Femur (tissue), 1 donor: ENCODE measurements at places on chromosomes 6 and 20.

DNA sequence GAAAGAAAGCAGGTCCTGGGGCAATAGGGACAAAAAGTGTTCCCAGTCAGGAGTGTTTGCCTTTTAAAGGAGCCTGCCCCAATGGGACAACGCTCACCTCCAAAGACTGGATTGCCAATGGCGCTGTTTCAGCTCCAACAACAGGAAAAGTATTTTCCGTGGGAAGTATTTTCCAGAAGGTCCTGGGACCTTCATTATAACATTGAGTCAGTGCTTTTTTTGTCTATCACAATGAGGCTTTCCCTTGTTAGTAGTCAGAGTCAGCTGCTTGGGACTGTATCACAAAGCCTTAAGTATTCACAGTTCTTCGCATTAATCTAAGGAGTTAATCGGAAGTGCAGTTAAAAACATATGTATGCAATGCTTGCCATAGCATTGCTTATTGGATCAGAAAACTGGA, 17.3 kb downstream of the TRAF3IP2 start:
- DNase-seq, result no peak

DNA sequence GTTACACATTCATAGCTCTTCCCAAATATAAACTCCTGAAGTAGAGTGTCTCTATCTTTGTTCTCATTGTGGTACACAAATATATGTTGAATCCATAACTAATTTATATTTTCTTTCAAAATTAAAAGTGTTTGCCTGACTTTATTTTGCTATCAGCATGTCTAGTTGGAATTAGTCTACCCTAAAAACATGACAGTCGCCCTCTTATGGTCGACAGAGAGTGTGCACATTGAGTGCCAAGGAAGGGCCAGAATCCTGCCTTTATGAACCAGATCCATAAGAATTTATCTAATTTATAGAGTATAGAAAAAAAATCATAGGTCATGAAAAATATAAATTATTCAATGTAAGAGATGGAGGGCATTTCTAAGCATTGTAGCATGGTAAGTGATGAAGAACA, 12.3 kb upstream of the DEFB112 start:
- DNase-seq, result no peak

DNA sequence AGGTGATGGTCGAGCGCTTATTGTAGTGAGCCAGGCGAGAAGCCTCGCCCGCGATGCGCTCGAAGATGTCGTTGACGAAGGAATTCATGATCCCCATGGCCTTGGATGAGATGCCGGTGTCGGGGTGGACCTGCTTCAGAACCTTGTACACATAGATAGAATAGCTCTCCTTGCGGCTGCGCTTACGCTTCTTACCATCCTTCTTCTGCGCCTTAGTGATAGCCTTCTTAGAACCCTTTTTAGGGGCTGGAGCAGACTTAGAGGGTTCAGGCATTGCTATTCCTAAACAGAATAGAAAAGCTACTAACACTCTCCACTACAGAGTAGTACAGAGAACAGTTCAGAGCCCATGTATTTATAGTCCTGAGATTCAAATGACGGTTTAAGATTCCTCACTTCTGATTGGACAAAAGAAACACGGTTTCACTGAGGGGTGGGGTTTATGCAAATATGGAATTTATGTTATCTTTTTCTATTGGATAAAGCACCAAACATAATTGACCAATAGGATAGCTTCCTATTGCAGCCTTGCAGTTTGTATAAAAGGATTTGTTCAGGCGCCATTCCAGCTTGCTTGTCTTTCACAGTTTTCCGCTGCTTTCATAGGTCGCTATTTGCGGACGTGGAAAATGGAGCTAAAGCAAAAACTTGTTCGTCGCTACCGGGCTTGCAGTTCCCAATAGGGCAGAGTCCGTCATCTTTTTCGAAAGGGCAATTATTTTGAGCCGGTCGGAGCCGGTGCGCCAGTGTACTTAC, 43.7 kb upstream of the HFE start:
- DNase-seq, result peak; percentile 92

- DNase-seq, result no peak
Observed at GRCh38 chr6:13831615-13832014, 17.3 kb upstream of the MCUR1 start.

GRCh38 chr20:52010541-52010940, 181.0 kb downstream of the ZFP64 start:
- no peak for DNase-seq

DNA sequence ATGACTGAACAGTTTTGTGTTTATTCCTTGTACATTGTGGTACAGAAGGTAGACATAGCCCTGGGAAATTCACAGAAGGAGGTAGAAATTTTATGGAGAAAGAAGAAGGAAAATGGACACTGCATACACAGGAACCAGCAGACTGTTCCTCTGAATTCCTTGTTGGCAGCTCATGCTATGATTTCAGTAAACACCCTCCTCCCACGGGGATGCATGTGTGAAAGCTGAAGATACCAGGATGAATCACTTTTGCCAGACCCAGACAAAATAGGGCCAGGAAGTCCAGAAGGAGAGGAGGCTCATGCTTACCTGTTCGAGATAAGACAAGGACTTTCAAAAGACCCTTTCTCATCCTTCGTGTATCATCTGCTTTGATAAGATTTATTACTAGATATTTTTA, 110.3 kb upstream of the GGTLC1 start:
- DNase-seq, result no peak

DNA sequence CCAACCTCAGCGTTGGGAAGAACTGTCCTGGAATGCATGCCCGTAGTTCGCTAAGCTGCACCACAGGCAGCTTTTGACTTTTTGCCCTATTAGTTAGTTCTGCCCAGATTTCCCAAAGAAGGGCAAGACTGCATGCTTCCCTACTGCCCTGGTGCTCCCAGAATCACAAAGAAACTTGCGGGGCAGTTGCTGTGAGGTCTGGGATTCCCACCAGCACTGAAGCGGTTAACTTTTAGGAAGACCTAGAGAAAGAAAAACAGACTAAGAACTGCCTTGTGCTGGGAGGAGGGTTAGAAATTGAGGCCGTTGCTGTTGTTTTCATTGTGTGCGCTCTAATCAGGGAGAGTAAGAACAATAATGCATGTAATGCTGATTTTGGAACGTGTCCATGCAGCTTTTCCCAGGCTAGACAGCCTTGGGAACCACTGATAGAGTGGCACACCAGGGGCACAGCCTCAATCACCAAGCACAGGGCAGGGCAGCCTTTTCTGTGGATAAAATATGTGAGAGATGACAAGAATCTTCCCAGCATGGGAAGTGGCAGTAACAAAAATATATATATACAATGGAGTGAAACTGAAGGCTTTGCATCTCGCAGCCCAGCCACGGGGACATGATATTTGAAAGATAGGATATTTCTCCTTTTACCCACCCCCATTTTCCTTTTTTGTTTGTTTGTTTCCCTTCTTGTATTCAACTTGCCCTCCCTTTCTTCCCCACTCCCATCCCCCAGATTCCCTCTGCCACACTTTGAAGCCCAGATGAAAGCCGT, 137.7 kb upstream of the HEY2 start:
- peak; percentile 63 for DNase-seq

GRCh38 chr6:68546620-68547019, 88.5 kb upstream of the ADGRB3 start:
- no peak for DNase-seq

DNA sequence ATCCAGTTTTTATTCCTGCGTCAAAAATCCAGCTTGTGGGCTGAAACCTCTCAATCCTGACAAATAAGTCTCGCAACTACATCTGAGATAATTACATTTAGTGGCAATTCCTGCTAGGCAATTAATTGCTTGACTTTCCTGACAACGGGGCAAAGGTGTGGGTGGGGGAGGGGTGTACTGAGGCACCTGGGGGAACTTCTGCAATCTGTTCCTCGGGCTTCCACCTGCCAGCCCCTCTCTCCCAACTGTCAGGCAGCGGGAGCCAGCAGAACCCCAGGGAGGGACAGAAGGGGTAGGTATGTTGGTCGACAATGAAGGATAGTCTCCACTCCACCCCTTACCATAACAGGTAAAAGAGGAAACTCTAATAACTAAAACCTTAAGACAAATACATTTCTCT, 6.8 kb downstream of the C6orf52 start:
- DNase-seq, result no peak

DNA sequence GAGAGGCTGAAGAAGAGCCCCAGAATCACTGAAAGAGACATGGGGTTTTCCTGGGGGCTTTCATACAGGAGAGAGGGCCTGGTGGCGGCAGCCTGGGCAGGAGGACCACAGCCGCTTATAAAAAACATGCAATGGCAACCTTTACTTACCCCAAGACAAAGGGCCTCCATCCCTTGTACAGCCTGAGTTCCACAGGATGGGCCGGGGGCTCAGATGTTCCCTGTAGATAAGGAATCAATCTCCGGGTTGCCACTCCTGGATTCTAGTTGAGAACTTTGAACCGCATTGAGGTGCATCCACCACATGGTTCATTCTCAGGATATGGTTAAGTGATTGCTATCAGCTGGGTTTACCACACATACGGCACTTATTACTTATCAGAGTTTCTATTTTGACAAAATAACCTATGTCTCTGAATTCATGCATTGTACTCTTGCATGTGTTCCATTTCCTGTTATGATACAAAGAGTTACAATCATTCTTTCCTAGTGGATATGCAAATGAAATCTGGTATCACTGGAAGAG, 677.6 kb downstream of the KIF16B start:
- no peak for DNase-seq

DNA sequence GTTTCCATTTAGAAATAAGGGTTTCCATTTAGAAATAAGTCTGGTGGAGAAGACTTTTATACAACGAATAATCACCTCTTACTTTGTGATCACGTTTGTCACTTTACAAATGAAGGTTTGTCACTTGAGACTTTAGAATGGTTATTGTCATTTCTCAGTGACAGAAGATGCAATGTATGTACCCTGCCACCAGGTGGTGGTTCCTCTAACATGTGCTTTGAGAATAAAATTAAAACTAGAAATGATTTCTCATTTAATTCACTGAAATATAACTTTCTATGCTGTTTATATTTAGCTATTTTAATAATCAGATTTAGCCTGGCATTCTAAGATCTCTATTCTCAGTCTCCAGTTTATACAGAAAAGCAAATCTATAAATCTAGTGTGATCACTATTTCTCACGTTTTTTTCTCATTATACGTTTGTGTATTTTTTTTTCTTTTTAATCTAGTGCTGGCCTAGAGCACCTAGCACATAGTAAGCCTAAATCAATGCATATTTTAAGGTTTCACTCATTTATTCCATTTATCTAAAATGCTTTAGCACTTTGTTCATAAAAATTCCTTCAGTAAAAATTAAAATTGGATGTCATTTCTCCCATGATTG, 57.4 kb upstream of the TFAP2D start:
- no peak for DNase-seq

GRCh38 chr6:84926189-84927155, 162.1 kb upstream of the TBX18 start:
- no peak for DNase-seq

- DNase-seq, result no peak
Observed at GRCh38 chr6:31358302-31358701, 1.3 kb upstream of the HLA-B start.

GRCh38 chr6:7542065-7542873, 798 bp downstream of the DSP start:
- DNase-seq, result peak; percentile 43

DNA sequence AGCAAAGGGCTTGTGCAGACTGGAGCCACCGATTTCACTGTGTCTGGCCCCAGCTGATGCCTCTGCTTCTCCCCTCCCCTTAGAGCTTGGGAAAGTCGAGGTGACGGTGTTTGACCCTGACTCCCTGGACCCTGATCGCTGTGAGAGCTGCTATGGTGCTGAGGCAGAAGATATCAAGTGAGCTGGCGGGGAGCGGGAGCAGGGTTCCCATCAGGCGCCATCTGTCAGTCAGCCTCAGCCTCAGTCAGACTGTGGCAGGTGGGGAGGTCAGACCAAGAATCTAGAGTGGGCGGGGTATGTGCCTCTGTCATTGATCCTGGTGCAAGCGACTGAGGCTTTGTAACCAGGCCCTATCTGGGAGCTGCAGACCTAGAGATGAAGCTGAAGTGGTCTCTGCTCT, 5.5 kb downstream of the ERGIC3 start:
- DNase-seq, result no peak

- DNase-seq, result no peak
Observed at GRCh38 chr6:8628063-8628462, 192.7 kb upstream of the SLC35B3 start.

GRCh38 chr20:58018590-58018989, 209.9 kb downstream of the ANKRD60 start:
- no peak for DNase-seq

DNA sequence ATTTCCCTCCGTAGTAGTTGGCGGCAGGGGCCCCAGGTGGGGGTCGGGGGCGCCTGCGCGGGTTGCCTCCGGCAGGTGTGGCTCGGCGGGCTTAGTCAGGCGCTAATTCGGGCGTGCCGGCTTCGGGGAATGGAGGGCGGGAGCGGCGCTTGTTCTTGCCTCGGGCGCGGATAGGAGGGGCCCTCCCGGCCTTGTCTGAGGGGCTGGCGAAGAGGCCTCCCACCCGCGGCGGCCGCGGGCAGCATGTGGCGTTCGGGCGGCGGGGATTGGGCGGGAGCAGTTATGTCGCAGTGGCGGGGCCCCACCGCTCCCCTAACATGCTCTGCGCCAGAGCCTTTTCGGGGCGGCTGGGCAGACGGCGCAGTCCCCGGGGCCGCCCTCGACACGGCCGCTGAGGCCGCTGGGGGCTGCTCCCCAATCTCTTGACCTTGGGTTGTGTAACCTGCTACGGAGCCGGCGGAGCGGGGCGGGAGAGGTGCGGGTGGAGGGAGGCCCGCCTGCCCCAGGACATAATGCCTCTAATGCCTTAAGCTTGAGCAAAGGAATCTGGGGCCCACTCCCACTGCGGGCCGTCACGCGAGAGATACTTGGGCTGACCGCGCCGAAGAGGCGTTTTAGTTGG, 1.1 kb downstream of the AMD1 start:
- peak; percentile 71 for DNase-seq

DNA sequence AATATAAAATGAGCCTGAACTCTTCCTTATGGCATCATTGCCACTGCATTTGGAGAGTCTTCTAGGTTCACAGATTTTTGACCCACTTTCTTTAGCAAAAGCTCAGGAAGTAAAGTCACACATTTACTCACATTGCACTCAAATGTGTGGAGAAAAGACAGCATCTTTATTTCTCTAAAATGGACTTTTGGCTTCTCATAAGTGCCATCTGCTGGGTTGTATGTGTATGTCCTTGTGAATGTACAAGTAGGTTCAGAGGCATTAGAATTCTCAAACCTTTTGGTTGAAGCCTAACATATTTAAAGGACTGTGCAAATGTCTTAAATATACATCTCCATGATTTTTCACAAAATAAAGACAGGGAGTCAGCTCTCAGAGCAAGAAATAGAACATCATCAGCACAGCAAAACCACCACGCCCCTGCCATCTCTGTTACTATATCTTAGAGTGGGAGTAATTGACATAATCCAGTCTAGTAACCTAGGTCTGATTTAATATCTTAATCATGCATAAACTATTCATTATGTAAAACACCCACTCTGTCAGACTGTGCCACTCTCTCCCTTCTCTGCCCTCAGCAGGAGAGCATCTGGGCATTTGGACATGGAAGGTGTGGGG, 42.2 kb upstream of the SPTLC3 start:
- no peak for DNase-seq

- peak; percentile 77 for DNase-seq
Observed at GRCh38 chr6:33344701-33345697, 27.5 kb upstream of the ZBTB22 start.
